Stimulated activated CD8-positive, alpha-beta memory T cell treated with anti-CD3 and anti-CD28 coated beads, Interleukin-4, amount 100 ng/mL, for 4 hours (primary cell): ENCODE measurements at places on chromosomes 3 and 15.

DNA sequence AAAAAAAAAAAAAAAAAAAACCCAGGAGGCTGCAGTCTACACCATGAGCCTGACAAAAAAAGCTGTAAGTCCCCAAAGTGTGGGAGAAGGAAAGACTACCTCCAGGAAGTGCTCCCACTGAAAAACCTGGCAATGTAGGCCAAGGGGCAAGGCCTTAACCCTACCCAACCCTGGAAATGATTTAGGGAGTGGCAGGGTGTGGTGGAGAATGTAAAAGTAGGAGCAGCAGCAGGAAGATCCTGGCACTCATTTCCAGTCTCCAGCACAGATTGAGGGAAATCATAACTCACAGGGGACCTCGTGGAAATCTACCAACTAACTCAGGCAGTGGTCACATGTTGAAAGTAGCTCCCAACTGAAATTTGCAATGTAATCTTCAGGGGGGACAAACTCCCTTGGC, 839.5 kb downstream of the EPHA3 start:
- no peak for DNase-seq

- no peak for DNase-seq
Observed at GRCh38 chr3:171729452-171730334, 80.6 kb downstream of the PLD1 start.

GRCh38 chr3:129611812-129612533, 5.5 kb upstream of the PLXND1 start:
- DNase-seq = no peak

DNA sequence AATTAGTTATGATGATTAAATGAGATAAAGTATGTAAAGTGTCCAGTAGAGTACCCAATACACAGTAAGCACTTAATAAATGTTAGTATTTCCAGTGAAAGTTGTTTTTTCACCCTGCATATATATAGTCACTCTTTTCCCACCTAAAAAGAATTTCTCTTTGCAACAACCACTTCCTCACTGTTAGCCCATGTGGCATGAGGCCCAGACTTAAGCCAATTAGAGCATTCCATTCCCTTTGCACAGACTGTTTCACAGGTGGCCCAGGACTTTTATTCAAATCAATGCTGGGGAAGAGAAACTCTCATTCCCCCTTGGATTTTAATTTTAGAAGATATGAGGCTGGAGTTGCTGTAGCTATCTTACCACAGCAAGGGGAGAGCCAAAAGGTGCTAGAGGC, 3.7 kb downstream of the IFT80 start:
- DNase-seq = no peak

- no peak for DNase-seq
Observed at GRCh38 chr3:115323380-115323779, 176.3 kb upstream of the ZBTB20 start.

- DNase-seq = no peak
Observed at GRCh38 chr3:140552898-140553297, 125.0 kb upstream of the TRIM42 start.

- no peak for DNase-seq
Observed at GRCh38 chr3:98501863-98502576, 4.5 kb downstream of the OR5K2 start.

- no peak for DNase-seq
Observed at GRCh38 chr3:146035366-146035765, 125.6 kb downstream of the PLOD2 start.

GRCh38 chr3:196186651-196187573, 24.3 kb downstream of the ZDHHC19 start:
- DNase-seq = no peak

DNA sequence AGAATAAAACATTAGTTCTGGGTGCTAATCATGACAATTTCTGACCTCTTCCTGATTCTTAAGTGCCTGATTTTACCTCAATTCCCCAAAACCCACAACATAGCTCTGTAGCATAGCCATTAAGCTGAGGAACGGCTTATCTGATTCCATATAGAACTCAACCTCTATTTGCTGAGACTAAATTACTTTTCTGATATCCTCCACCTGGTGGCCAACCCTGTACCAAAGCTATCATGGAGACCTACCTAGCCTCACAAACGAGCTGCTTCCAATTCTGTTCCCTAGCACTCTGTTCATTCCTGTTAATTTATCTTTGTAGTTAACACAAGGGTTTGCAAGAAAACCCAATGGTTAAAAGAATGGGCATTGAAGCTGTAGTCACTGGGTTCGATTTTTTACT, 245.2 kb downstream of the PLOD2 start:
- DNase-seq = no peak

- no peak for DNase-seq
Observed at GRCh38 chr15:67796196-67797127, 28.8 kb upstream of the SKOR1 start.

DNA sequence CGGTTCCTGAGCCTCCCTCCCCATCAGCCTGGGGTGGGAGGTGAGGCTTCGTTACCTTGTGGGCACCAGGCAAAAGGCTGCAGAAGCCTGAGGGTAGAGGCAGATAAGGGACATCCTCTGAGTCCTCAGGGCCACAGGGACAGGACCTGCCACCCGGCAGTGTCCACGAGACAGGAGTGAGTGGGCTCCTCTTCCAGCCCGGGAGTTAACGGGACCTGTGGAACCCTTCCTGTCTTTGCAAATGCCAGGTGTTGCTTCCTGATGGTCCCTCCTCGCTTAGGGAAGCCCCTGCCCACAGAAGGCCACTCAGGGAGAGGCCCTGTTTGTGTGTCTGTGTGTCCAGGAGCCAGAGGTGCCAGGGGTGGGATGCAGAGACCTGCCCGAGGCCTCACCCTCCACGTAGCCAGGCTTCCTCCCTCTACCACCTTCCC, 111.1 kb upstream of the ALDH1A3 start:
- DNase-seq = no peak

GRCh38 chr3:66672830-66673229, 172.0 kb upstream of the LRIG1 start:
- DNase-seq = no peak

DNA sequence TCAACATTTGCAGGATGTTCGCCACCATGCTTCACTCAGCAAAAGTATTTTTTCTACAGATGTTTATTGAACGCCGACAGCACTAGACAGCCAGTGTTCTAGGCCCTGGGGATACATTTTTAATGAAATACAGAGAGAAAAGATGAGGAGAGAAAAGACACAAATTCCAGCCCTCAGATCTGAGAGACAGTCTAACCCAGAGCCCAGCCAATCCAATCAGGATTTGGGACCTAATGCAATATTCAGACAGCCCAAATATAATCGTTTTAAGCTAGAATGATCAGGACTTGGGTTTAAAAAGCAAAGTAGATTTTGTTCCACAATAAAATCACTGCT, 174.8 kb downstream of the SLCO3A1 start:
- no peak for DNase-seq

- no peak for DNase-seq
Observed at GRCh38 chr3:18288243-18288642, 136.9 kb downstream of the SATB1 start.

GRCh38 chr3:144282313-144282712, 310.7 kb downstream of the DIPK2A start:
- no peak for DNase-seq

GRCh38 chr15:62841269-62841628, 201.3 kb upstream of the TPM1 start:
- DNase-seq = no peak

GRCh38 chr3:184887574-184887973, 75.6 kb downstream of the VPS8 start:
- no peak for DNase-seq

DNA sequence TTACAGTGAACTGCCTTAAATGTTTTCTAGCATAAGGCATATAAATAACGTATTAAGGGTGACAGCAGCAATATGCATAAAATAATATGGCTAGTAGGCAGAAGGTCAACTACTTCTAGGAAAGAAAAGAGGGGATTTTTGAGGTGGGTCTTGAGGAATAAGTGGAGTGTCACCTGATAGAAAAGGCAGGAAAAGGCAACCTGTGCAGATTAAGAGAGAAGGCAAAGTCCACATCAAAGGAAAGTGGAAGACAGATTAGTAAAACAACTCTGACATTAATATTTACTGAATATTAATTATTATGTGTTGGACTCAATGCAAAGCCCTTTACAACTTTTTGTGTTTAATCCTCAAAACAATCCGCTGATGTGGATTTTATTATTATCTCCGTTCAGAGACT, 2.8 kb downstream of the THOC7 start:
- DNase-seq = no peak
